ENCODE measurements at places on chromosomes 6 and 20.
A peak's percentile ranks its signal among the peaks of the same experiment; 100 is the strongest.

DNA sequence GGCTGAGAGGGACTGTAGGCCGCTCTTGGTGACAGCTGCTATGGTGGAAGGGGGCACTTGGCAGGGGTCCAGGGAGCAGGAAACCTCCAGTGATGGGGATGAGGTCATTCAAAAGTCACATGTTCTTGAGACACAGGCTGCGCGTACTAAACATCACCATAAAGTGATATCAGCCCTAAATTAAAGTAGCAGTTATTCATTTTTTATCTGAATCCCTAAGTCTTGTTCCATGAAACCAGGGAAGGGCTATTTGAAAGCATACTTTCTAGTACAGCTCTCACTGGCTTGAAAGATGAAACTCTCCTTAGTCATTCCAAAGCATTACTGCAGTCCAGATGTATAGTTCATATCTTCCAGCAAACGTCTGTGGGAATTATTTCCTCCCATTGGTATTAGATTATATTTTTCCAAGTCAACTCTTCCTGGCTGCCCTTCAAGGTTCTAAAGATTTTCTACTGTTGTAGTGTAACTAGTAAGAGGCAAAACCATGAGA lies 373.1 kb downstream of the CD109 start:
- no peak for DNase-seq

- no peak for DNase-seq
These were observed 189.2 kb upstream of the PLCB4 start for GRCh38 chr20:8879669-8880068.

GRCh38 chr6:83597511-83597910 lies 85.2 kb downstream of the PRSS35 start:
- DNase-seq = no peak

GRCh38 chr6:83153883-83154521 lies 39.1 kb downstream of the PGM3 start:
- no peak for DNase-seq

- no peak for DNase-seq
These were observed 42.8 kb downstream of the MCHR2 start for GRCh38 chr6:99951016-99951805.

DNA sequence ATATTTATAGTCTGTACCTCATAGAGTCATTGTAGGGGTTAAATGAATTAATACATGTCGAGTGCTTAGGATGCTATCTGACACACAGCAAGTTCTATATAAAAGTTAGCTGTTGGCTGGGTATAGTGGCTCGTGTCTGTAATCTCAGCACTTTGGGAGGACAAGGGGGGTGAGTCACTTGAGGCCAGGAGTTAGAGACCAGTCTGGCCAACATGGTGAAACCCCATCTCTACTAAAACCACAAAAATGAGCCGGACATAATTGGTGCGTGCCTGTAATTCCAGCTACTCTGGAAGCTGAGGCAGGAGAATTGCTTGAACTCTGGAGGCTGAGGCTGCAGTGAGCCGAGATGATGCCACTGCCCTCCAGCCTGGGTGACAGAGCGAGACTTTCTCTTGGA lies 222.9 kb downstream of the UBE3D start:
- no peak for DNase-seq

DNA sequence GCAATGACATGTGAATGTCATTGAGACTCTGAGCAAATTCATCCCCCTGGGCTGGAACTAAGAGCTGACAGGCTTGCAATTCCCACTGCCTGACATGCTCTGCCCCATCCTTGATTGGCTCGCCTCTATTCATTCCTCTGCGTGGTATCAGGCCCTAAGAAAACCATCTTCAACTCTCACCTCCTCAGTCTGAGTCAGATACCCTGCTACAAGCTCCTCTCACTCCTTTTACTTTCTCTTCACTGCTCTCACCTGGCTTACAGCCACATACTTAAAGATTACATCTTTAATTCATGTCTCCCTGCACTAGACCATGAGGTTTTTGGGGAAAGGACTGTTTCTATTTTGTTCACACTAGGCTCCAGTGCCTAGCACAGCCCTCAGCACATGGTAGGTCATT lies 131.6 kb downstream of the KIF6 start:
- DNase-seq = no peak

GRCh38 chr6:6384520-6384919 lies 64.1 kb upstream of the F13A1 start:
- no peak for DNase-seq

GRCh38 chr6:28683945-28684538 lies 158.4 kb downstream of the GPX5 start:
- DNase-seq = peak; percentile 79

GRCh38 chr20:43942667-43943285 lies 28.1 kb downstream of the TOX2 start:
- DNase-seq = no peak

- DNase-seq = no peak
These were observed 1.1 kb upstream of the IP6K3 start for GRCh38 chr6:33747823-33748222.

DNA sequence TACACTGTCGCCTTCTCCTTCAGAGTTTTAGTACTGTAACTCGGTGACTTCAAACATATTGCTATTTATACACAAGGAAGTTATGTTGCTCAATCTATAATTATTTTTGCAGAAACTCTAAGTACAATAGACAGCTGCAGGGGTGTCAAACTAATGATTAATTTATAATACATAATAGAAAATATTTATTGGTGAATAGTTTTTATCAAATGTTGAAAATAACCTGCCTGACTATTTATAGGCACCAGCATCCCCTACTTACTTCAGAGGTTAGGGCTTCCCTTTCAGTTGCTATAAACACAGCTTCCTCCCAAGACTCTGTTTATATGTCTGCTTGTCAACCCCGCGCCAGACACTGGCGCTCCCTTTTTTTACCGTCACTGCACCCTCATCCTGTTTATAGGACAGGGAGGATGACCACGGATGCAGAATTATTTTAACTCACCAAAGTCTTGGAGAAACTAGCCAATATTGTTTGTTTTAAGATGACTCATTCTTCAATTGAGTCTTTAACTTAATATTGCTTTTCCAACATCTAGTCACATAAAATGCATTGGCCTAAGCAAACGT lies 225.0 kb downstream of the ALDH8A1 start:
- no peak for DNase-seq
